Amniotic stem cell (primary cell): ENCODE measurements at places on chromosomes 11 and 22.

- no peak for DNase-seq
Measured at GRCh38 chr11:13462311-13462900, 616 bp downstream of the BTBD10 start.

DNA sequence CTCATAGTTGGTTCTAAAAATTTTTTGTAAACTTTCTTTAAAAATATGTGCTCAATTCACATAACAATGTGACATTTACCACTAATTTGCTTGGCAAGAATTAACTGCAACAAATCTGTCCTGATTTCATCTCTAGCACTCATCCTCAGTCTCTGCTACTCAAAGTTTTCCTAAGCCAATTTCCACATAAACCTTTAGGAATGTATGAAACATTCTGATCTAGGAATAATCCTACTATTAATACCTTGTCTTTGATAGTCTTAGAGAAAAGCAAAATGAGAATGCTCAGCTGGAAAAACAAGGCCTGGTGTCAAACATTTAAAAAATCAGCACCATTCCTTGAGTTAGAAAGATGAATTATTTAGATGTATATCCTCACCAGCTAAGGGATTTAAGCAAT lies 114.3 kb downstream of the CD44 start:
- DNase-seq: no peak

DNA sequence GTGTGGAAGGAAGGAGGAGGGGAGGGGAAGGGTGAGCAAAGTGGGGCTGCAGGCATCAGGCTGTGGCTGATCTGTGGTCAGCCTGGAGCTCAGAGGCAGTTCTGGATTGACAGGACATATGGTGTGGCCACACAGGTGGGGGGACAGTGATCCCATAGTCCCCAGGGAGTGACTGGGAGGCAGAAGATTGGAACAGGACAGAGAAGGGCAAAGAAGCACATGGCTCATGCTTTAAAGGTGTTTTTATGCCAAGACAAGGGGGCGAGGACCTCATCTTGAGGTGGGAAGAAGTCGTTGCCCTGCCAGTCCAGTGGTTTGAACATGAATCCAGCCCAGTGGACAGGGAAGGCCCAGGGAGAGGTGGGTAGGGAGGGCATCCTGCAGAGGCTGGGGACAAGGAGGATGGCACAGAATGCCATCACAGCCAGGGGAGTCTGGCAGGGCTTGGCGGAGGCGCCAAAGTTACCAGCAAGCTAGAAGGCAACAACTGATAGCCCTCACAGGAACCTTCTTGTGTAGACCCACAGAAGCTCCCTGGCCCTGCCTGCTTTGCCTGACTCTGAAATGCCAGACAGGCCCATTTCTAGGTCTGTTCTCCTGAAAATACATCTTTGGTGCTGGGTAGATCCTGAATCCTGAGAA lies 3.1 kb downstream of the BET1L start:
- DNase-seq: no peak

GRCh38 chr22:30250039-30250565 lies 3.5 kb upstream of the LIF start:
- no peak for DNase-seq

GRCh38 chr22:22799561-22799960 lies 88.1 kb upstream of the IGLL5 start:
- no peak for DNase-seq

DNA sequence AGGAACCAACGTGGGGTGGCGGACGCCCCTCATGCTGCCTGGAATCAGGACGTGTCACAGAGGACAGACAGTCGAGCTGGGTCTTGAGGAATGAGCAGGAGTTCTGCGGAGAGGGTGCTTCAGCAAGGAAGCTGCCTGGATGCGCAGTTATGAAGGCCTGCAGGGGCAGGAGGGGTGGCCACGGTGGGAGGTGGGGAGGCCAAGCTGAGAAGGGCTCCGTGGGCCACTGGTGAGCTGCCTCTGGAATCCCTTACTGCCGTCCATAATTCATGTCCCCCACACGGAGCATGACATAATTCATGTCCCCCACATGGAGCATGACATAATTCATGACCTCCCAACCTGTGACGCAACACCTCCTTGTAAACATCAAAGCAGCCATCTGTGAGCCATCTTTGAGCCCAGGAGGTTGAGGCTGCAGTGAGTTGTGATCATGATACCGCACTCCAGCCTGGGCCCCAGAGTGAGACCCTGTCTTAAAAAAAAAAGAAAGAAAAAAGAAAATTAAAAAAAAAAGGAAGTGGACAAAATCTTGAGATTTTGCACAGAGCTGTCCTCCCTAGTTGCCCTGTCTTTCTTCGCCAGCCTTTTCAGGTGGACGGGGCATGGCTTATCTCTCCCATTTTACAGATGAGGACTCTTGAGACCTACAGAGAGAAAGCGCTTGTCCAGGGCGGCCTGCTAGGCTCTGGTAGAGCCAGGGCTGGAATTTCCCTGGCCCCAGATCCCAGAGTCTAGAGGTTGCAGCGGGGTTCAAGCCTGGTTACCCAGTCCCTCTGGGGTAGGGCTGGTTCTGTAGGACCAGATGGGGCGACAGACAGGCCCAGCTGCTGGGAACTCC lies 24.3 kb upstream of the PICK1 start:
- DNase-seq: no peak

DNA sequence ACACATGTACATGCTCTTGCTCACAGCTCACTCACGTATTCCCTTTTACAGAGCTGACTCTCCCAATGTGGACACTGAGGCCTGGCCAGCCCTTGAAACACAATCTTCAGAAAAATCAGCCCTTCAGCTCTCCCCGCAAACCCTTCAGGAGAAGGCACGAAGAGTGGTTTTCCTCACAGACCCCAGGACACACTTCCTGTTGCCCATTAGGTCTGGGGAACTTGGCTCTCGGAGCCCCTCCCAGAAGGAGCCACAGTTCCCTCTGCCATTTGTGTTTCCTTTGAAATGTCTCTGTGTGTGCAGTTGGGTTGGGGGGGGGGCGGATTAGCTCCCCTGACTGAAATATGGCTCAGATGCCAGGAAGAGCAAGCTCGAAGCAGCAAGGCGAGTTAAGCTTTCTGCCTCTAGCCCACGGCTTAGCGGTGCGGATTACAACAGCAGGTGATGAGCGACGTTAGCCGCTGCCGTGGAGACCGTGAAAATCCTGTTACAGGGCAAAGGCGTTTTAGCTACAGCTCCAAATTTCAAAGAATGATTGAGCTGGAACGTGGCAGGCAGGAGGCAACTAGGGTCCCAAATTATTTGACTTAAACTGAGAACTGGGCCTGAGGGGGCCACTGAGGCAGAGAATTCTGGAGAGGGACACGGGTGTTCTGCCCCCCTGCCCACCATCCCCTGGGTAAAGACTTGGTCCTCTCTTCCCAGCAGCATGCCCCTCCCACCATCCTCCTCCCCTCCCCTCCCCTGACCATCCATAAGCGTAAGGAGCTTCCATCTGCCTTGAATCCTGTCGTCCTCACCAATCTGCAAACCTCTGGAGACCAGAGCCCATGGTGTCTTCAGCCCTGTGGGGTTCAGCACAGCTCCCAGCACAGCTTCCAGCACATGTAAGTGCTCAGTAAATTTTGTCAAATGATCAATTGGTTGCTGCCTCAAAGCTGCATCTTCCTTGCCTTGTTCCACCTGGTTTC lies 598.6 kb downstream of the BUD13 start:
- no peak for DNase-seq

- DNase-seq: no peak
Measured at GRCh38 chr11:111602865-111603610, 789 bp downstream of the SIK2 start.

- DNase-seq: no peak
Measured at GRCh38 chr11:60168306-60168705, 14.6 kb downstream of the MS4A6A start.

GRCh38 chr11:2187280-2187707 lies 15.7 kb upstream of the TH start:
- no peak for DNase-seq

GRCh38 chr22:19977296-19978243 lies 36.0 kb upstream of the TXNRD2 start:
- no peak for DNase-seq

- no peak for DNase-seq
Measured at GRCh38 chr11:2461253-2461955, 16.6 kb downstream of the KCNQ1 start.

GRCh38 chr11:2793701-2794045 lies 91.9 kb downstream of the CDKN1C start:
- DNase-seq: no peak

- DNase-seq: no peak
Measured at GRCh38 chr11:75398906-75399305, 412 bp upstream of the RPS3 start.

DNA sequence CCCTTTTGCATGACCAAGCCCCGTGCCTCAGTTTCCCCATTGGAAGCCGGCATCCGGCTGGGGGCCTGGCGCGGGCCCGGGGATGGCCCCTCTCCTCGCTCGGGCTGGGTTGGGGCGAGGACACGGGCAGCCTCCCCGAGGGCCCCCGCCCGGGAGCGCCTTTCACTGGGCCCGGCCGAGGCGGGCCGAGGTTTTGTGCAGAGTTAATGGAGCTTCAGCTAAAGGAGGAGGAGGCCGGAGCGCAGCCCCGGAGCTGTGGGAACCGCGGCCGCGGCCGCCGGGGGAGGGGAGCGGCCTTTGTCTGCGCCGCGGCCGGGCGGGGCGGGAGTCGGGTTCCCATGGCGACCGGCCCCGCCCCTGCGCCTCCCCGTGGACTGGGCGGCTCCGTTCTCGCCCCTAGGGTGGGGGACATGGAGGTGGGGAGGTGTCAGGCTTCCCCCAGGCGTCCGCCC lies 1.4 kb upstream of the MAPK11 start:
- no peak for DNase-seq

- no peak for DNase-seq
Measured at GRCh38 chr11:127875131-127875530, 712.2 kb downstream of the ETS1 start.

DNA sequence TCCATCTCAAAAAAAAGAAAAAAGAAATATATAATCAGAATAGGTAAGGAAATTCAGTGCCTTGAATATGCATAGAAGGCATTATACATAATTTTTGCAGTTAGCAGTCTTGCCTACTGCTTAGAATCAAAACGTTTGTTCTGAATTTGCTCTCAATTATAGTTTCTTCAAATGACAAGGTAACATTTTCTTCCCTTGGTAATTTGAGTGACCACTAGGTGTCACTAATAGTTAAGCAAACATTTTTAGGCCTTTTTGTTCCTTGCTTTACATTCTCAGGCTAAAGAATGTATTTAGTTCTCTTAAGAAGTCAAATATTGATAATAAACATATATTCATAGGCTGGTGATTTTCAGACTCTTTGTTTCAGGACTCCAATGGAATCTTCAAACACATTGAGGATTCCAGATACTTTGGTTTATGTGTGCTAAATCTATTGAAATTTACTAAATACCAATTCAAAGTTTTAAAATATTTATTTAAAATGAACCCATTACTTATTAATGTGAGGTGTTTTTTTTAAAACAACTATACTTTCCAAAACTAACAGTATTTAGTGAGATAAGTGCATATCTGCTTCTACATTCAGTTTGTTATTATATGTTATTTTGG lies 55.0 kb upstream of the DEPDC7 start:
- DNase-seq: peak; percentile 11

DNA sequence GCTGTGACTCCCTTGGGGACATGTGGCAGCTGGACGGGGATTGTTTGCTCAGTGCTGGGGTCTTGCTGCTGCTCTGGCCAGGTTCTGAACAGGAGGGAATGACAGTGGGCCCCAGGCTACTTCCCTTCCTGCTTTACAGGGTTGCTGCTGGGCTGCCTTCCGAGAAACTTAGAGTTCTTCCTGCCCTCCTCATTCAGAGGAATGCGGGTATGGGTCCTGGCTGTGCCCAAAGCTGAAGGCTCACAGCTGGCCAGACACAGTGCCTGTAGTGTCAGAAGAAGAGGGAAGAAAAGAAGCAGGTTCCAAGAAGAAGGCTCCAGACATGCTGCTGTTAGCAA lies 108.3 kb upstream of the PARVA start:
- peak; percentile 37 for DNase-seq

DNA sequence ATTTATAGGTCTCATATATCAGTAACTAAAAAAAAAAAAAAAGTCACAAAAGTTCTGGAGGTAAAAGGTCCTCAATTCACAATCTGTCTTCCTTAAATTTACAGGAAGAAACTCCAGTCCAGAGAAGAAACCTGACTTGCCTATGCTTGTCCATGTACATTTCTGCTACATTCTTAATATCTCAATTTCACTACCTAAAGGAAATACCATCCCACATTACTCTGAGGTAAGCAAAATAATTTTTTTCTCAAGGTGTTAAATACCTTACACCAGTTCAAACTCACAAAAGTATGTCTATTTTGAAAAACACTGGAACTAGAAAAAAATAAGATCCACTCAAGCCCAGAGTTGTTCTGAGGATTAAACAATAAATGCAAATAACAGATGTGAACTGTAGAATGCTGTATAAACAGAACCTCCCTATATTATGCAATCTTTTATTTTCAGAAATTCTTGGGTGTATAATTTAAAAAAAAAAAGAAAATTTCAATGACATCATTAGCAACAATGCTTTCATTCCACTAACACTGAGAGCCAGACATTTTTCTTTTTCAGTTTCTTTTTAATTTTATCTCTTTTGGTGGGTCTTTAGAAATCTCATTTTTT lies 49.9 kb upstream of the GDPD4 start:
- no peak for DNase-seq

DNA sequence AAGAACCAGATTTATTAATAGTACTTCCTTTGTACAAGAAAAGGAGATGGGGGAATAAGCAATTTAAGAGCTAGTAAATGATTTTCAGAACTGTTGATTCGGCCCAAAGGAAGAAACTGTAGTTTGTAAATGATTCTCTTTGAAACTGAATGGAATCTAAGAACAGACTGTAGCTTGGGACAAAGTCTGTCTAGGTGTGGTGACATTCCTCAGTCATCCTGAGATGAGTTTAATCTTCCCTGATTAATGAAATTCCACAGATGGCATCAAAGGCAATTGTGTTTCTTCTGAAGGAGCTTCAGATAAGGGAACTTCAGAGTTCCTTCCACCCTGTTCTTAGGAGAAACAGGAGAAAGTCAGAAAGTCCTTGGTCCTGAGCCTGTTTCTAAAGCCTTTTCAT lies 2095.9 kb downstream of the LRRC4C start:
- no peak for DNase-seq

GRCh38 chr11:68796801-68797200 lies 44.9 kb downstream of the CPT1A start:
- DNase-seq: no peak

GRCh38 chr11:114208377-114208776 lies 87.8 kb upstream of the NNMT start:
- DNase-seq: no peak

DNA sequence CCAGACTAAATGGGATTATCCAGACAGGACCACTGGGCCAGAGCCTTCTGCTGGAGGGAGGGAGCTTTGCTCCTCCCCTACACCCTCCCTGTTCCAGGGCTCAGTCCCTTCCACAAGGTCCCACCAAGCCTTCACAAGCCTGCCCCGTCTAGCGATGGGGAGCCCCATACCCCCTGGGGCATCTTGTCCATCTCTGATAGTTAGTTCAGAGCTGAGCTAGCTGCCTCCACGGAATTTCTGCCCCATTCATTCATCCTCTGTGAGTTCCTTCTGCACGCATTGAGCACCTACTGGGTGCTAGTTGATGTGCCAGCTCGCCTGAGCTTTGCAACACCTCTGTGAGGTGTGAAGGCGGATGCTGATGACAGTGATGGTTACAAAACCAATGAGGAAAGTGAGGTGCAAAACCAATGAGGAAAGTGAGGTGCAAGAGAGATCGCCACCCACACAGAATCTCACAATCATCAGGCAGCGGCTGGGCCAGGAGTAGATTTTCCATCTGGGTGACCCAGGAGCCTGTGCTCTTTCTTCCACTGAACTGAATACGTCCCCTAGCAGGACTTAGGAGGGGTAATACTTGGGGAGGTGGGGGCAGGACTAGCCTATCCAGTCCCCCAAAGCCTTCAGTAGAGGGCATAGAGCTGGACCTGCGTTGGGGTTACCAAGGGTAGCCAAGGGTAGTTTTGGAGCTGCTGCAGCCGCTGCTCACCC lies 21.5 kb upstream of the CBX7 start:
- no peak for DNase-seq
